ENCODE measurements at places on chromosomes 11 and 22. TPM values are rescaled to one million over a fixed set of nuclear protein-coding genes. Genes with fewer than 3 reads are reported as not detected.

- H3K27ac ChIP-seq, result no peak overlapping the region
- H3K36me3 ChIP-seq, result no peaks in the 10 kb centered on the region
- no peak overlapping the region for H3K4me3 ChIP-seq
- peaks cover 18% of the 10 kb centered on the region for H3K4me1 ChIP-seq
- H3K27me3 ChIP-seq, result no peaks in the 10 kb centered on the region
Measured at GRCh38 chr22:46122980-46123693, 27.2 kb upstream of the PPARA start.

GRCh38 chr11:123405123-123405592 lies 24.9 kb upstream of the GRAMD1B start:
- no peak overlapping the region for H3K4me3 ChIP-seq
- peaks cover 9% of the 10 kb centered on the region for H3K4me1 ChIP-seq
- H3K27ac ChIP-seq, result no peak overlapping the region
- H3K27me3 ChIP-seq, result peaks cover 7% of the 10 kb centered on the region
- no peaks in the 10 kb centered on the region for H3K36me3 ChIP-seq
- DNase-seq, result peak; percentile 45

- no peaks in the 10 kb centered on the region for H3K27me3 ChIP-seq
- H3K27ac ChIP-seq, result no peak overlapping the region
- peak; percentile 11 for DNase-seq
- H3K4me1 ChIP-seq, result no peaks in the 10 kb centered on the region
- H3K36me3 ChIP-seq, result no peaks in the 10 kb centered on the region
- H3K4me3 ChIP-seq, result no peak overlapping the region
Measured at GRCh38 chr11:124301548-124301947, 12.2 kb downstream of the OR8D1 start.

- peaks cover 37% of the 10 kb centered on the region for H3K4me1 ChIP-seq
- H3K36me3 ChIP-seq, result no peaks in the 10 kb centered on the region
- peaks cover 2% of the 10 kb centered on the region for H3K27me3 ChIP-seq
- H3K27ac ChIP-seq, result no peak overlapping the region
- no peak overlapping the region for H3K4me3 ChIP-seq
- no peak for DNase-seq
Measured at GRCh38 chr22:27251563-27251962, 550.0 kb downstream of the MN1 start.

POU2AF1 gene
- total RNA-seq, result 0.04 TPM

Measured in muscle of leg (tissue), 16 donors.